ENCODE measurements at places on chromosomes 6 and 20. TPM values are rescaled to one million over a fixed set of nuclear protein-coding genes. Genes with fewer than 3 reads are reported as not detected.

- DNase-seq: no peak
Observed at GRCh38 chr20:40865095-40865494, 163.5 kb upstream of the TOP1 start.

- no peak for DNase-seq
Observed at GRCh38 chr6:107118976-107119375, 3.7 kb upstream of the BEND3 start.

GRCh38 chr6:151075930-151076555, 163.7 kb upstream of the AKAP12 start:
- DNase-seq: no peak

- DNase-seq: no peak
Observed at GRCh38 chr6:68874747-68875146, 239.7 kb downstream of the ADGRB3 start.

Gene SAMD5
- 3.1 TPM for polyA plus RNA-seq

DNA sequence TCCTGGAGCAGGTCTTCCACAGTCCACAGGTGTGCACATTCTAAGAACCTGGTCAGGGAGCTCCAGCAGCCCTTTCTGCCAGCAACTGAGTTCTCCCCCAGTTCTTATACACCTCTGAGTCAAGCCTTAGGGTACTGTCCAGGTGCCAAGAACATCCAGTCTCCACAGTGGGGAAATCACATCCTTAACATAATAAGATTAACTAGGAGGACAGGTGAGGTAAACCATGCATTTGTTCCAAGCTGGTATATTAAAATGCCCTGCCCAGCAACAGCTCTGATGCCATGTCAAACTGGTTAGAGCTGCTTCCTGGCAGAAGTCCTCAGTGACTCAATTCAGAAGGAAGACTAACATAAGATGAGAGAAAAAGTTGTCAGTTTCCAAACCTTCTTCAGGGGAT, 303.9 kb upstream of the SGK1 start:
- no peak for DNase-seq

DNA sequence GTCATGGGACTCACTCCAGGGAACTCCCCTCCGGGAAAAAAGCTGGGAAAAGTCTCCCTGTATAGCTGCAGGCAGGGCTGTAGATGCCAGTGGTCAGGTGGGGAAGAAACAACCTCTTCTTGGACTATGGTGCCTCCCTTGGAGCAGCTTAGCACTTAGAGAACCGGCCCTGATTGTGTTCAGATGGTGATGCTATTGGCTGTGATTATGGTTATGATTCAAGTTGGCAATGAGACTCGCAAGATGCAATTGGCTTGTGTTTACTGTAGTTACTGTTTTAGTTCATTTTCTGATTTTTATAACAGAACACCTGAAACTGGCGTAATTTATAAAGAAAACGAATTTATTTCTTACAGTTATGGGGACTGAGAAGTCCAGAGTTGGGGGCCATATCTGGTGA, 314.7 kb upstream of the RNF24 start:
- DNase-seq: no peak

DNA sequence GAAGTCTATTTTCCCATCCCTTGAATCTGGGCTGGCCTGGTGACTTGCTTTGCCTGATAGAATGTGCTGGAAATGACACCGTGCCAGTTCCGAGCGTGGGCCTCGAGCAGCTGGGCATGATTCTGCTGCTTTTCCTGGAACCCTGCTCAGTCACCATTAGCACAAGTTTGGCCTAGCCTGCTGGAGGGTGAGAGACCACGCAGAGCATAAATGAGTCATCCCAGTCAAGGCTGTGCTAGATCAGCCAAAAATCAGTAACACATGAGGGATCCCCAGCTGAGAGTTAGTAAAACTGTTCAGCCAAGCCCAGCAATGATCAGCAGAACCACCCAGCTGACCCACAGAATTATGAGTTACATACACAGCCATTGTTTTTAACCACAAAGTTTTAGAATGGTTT, 74.8 kb upstream of the TOP1 start:
- no peak for DNase-seq

- no peak for DNase-seq
Observed at GRCh38 chr20:1952737-1953530, 40.9 kb downstream of the PDYN start.

GRCh38 chr6:52976591-52977035, 18.5 kb downstream of the GSTA4 start:
- no peak for DNase-seq

DNA sequence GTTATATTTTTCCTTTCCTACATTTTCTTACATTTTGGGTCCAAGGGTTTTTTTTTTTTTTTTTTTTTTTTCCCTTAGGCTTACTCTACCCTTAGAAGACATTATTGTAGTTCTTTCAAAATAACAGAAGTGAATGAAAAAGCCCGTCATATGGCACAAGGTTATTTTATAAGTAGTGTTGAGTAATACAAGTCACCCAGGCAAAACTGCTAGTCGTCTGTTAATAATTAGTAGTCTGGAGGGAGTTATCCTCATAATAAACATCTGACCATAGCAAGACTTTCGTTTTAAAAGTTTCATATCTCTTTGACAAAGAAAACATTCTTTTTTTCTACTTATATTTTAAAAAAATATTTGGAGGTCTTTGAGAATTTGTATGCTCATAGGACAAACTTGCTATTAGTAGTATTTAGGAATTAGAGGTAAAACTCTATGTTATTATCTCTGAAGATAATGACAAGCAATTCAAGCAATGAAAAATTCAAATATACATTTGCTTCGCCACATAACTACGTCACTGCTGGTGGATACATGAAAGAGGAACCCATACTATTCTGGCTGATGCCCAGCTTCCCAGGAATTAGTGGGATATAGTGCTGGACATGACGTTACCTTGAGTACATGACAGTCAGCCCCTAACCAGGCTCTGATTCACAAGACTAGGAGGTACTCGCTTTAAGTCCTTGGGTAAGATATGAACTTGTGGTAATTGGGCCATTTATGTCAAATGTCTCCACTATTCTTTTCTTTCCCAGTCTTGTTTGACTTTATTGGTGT, 532.8 kb downstream of the GRIK2 start:
- DNase-seq: no peak

DNA sequence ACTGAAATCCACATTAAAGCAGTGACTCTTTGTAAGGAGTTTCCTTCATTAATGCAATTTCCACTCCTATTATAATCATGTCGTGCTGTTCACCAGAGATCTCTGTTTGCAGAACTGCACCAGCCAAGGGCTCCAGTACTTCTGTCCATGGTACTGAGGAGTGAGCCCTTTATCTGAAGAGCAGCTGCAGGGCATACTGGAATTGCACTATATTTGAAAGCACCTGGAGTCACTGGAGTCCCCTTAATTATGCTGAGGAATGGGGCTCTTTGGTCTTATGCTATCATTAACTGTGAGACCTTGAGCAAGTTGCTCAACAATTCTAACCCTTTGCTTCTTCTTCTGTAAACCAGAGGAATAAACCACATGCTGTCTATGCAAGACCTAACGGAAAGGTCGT, 61.7 kb upstream of the NUP153 start:
- DNase-seq: no peak

Gene PDE7B
- 17.4 TPM for polyA plus RNA-seq

- DNase-seq: no peak
Observed at GRCh38 chr6:10412461-10413261, 2.2 kb downstream of the TFAP2A start.

- DNase-seq: no peak
Observed at GRCh38 chr6:37759221-37760144, 60.0 kb upstream of the ZFAND3 start.

DNA sequence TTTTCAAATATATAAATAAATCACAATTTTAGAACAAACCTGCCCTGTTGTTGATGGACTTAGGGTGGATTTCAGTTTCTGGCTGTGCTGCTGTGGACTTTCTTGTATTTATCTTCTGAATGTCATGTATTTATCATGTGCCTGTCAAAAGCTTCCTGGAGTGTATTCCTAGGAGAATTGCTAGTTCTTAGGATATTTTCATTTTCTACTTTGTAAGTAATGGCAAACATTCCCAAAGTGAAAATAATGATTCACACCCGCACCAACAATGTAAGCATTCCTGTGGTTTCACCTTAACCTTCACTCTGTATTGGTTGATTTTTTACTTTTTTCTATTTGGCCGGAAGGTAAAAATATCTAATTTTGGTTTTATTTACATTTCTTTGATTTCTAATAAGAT, 387.8 kb downstream of the SMOC2 start:
- DNase-seq: no peak

Gene ZNF831
- polyA plus RNA-seq: not detected

Gene SAYSD1
- 12.8 TPM for polyA plus RNA-seq

Gene GPR6
- not detected for polyA plus RNA-seq

DNA sequence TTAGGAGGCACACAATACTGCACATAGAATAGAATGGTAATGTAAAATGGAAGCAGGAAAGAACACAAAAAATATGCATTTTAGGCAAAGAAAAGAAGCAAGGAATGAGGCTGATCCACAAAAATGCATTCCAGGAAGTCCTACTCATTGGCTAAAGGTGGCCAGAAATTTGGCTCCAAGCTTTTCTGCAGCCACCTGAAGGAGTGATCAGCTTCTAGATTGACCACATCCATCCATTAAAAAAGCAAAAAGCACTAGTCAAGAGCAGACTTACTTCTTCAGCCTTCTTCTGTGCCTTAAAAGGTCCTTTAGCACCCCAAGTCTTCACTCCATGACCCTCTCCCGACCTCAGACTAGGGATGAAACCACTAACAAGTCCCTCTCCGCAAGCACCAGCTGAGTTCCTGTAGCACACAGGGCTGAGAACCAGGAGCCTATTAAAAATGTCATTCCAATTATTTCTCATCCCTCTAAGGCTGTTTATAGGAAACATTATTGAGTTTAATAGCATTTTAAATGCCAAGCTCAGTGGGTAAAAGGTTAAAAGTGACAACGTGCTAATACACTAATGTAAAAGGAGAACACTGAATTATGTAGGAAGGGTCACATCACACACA, 36.5 kb downstream of the TRAM2 start:
- no peak for DNase-seq

DNA sequence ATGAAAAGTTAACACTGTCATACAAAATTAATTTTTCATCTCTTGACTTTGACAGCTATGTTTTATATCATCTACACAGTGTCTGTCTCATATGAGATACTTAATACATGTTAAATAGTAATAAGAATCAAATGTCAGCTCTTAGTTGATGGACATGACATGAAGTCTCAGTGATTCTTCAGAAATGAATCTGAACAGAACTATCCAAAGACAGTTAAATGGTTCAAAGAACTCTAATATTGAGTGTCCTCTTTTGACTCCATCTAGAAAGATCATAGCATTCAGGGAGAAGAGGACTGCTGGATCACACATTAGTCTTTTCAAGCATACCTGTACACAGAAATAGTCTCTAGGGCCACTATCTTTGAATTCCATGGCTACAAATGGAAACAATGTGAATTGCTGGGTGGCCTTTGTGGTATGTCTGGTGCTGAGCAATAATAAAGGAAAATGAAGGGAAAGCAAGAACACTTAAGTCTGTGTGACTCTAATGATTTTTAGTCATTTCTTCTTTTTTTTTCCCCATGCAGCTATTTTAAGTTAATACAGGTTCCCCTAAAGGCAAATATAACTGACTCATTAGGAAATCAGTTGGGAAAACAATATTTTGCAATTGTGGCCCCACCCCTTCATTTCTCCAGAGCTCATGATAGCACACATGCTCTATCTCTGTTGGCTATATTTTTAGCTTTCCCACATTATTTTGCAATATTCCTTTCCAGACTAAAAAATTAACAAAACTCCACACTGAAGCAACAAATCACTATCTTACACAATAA, 367.5 kb downstream of the GRIK2 start:
- peak; percentile 15 for DNase-seq

GRCh38 chr6:127517693-127518092, 1.4 kb downstream of the MTCL3 start:
- no peak for DNase-seq

Gene WFDC2
- not detected for polyA plus RNA-seq

DNA sequence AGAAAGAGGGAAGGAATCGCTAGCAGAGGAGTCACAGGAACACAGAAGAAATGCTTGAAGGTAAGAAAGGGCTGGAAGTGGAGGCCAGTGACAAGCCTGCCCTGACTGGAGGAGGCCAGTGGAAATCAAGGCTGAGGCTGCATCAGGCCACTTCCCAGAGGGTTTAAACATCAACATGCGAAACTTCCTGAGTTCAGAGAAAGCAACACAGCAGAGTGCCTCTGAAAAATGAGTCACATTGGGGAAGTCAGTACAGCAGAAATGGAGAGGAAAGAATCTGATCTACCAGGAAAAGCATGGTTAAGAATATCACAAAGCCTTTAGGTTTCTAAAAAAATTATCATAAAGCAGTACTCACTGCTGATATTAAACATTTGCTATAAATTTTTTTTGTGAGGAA, 23.3 kb downstream of the NAPB start:
- peak; percentile 11 for DNase-seq

DNA sequence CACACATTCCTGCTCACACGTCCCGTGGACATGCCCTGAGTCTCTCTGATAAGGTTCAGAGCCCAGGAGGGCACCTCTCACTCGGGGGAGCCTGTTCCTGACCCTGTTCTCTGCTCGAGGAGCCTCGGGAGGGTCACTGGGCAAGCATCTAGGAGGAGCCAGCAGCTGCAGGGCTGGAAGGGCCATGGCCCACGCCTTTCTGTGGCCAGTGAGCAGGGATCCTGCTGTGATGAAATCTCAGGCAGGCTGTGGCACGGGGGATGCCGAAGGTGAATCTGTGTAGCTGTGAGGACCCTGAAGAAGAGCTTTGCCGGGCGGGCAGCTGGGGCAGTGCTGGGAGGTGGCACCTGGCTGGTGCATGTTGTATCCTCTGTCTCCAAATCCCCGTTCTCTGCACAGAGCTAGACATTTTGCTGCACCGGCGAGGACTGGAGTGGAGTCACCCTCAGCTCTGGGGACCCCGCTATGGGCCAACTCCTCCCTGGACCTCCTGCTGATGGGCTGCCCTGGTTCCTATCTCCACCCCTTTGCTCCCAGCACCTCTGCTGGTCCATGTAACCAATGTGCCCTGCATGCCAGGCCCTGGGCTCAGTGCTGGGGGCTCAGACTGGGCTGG, 7.1 kb upstream of the NPBWR2 start:
- no peak for DNase-seq

GRCh38 chr20:21702553-21703470, 2.7 kb upstream of the PAX1 start:
- no peak for DNase-seq

Gene POM121L2
- polyA plus RNA-seq: not detected

- DNase-seq: no peak
Observed at GRCh38 chr20:57458400-57459160, 66.4 kb downstream of the CTCFL start.

DNA sequence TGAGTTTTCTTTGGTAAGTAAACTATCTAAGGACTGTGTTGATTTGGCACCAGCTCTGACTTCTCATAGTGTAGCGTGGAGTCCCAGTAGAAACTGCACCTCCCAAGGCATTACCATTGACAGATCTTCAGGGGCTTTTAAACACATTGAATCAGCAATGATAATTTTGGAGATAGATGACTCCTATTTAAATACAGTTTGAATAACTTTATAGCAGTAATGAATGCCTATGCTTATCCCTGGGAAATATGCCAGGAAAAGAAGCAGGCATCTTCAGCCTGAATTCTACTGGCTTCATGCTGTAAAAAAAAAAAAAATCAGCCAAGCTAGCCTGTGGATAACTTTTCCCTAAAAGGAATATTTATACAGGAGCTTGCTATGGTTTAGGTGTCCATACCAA, 895.9 kb downstream of the EYS start:
- no peak for DNase-seq
